ENCODE measurements at places on chromosomes 5 and 9.

GRCh38 chr9:112042244-112042638 lies 132.9 kb downstream of the SUSD1 start:
- DNase-seq = no peak

DNA sequence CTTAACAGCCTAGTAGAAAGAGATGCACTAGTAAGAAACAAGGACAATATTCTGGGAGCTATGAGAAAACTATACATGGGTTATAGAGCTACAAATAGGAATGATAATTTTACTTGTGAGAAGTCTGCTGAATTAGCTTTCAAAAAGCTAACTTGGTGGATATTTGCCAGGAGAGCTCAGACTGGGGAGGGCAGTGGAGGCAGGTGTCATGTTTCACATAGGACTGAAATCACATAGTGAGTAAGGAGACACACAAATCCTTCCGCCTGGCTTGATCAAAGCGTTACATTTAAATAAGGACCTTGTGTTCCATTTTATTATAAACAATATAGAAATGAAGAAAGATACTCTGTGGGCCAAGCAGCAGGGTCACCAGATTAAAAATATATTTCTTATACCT lies 235.0 kb downstream of the ISL1 start:
- DNase-seq = no peak

DNA sequence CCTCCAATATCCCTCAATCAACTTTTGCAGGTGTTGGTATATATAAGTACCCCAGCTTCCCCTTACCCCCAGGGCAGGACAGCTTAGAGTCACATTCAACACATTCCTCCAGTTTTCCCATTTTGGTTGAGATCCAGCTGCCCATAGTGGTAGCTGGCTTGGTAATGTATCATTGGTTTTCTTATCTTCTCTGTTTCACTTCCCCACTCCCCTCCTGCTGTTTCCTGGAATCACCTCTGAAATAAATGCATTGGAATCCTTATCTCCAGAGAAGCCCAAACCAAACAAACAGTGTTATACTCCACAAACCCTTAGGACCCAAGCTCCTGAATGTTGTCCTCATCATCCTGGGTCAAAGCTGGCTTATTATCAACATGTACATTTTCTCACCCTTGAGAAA lies 184.8 kb downstream of the TMEM38B start:
- no peak for DNase-seq

DNA sequence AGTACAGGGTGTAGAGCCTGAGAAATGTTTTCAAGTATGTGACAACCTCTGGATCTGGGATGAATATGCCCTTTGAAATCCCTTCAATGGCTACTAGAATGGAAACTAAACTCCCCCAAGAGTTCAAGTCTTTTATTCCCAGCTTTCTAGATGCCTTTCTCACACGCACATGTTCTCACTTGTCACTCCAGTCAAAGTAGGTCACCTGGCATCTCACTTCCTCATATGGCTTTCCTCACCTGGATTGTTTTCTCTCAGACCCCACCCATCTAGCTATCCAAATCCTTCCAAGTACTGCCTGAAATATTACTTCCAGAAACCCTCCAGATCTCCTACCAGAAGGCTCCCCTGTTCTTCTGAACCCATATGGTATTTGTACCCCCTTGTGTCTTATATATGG lies 615.4 kb upstream of the KLF4 start:
- DNase-seq = no peak

DNA sequence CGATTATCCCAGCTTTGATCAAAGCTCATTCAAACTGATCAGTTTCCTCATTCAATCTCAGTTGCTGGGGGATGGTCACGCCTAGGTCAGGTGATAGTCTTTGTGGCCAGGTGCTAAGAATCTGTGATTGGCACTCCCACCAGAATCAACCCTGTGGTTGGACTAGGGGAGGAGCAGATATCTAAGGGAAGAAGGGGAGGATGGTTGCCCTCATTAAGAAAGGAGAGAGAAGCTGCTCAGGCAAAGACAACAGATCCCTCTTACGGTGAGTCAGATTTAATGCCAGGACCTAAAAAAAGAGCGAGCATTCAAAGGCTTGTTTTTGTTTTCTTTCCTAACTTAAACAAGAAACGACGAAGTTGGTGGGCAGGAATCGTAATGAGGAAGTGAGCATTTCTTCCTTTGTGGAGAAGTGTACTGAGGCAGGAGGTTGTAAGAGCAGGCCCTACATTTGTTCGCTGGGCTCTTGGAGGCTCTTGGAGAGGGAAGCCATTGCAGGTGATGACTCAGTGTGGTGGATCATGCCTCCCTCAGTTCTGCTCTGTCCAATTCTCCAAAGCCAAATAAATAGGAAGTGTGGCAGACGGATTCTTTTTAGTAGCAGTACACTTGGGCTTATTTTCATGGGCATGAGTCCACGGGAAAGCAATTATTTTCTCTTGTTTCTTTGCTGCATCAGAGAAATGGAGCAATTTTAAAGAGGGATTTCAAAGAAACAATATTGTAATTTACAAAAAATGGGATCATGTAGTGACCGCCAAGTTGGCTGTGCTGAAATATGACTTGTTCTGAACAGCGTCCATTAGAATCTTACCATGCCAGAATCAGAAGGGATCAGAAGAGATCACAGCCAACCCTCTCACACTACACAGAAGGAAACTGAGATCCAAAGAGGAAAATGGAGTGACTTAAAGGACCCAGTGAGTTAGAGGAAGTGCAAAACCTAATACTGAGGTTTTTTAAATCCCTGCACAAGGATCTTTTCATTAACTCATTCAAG lies 18.7 kb upstream of the TGFBR1 start:
- DNase-seq = no peak

GRCh38 chr5:82595113-82595512 lies 317.0 kb upstream of the RPS23 start:
- no peak for DNase-seq

DNA sequence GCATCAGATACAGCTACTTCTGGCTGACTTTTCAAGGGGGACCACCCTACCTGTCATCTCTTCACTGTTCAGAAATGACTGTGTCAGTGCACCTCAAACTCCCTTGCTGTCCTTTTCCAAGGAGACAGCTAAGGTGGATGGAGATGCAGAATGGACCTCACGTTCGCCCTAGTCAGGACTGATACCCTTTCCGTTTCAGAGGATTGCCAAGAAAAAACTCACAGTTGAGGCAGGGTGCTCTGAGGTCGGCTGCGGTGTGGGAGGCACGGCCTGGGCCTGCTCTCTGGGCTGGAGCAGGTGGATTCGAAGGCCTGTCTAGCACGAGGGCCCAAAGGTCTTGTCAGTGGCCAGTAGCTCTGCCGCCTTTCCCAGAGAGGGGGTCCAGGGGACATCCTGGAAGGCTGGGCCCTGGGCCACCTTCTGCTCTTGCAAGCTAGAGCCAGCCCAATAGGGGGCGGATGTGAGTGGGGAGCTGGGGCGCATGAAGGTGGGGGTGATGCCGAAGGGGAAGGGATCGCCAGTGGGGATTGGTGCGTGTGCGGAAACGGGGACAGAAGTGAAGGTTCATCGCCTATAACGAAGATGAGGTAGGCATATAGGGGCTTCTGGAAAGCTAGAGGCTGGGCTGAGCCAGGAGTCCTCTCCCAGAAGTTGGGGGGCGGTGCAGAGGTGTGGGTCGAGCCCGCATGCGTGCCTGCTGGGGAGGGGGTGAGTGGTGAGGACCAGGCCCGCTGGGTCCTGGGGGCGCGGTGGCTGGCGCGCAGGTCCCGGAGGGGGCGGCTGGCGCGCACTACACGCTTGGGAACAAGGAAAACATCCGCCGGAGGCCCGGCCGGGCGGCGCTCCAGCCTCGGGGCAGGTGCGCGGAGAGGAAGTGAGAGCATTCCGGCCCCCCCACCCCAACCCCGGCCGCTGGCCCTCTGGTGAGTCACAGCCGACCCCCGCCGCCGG lies 2.5 kb upstream of the MSMP start:
- DNase-seq = peak; percentile 11

Measured in DMS 273 treated with DMSO at 0.1 percent for 48 hours (cell line).